ENCODE measurements at places on chromosomes 4 and X.
A peak's percentile ranks its signal among the peaks of the same experiment; 100 is the strongest.

GRCh38 chr4:151223465-151223864 lies 53.5 kb upstream of the PRSS48 start:
- DNase-seq = no peak

GRCh38 chrX:87621697-87622096 lies 104.1 kb downstream of the KLHL4 start:
- no peak for DNase-seq

- no peak for DNase-seq
Observed at GRCh38 chr4:75985116-75985515, 5.6 kb downstream of the SDAD1 start.

DNA sequence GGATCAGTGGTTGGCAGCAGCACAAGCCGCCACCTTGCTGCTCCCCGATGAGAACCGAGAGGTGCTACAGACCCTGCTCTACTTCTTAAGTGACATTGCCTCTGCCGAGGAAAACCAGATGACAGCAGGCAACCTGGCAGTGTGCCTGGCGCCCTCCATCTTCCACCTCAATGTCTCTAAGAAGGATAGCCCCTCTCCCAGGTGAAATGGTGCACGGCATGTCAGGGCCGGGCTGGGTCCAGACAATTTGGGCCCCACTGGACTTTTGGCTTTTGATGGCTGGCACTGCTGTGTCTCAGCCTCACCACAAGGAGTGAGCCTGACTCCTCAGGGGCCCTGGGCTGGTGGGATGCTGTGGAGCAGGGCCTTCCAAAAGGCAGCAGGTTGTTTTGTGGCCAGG lies 74.1 kb downstream of the STARD8 start:
- no peak for DNase-seq

- no peak for DNase-seq
Observed at GRCh38 chr4:172143605-172144314, 330.6 kb downstream of the GALNTL6 start.

DNA sequence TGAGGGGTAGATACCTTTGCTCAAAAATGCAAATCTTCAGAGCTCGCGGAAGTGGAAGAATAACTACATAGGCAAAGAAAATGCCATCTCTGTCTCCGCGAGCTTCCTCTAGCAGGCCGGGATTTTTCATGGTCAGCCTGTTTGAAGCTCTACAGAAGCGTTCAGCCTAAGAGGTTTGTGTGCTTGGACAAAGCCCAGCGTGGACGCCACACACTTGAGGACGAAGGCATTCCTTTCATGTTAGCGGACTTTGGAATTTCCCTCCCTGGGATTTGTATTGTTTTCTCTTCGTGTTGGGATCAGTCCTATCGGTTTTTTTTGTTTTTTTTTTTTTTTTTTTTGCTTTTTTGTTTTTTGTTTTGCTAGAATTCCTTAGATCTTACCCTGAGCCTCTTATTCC lies 53.7 kb downstream of the SMIM31 start:
- no peak for DNase-seq

GRCh38 chrX:136954930-136955329 lies 74.4 kb upstream of the RBMX start:
- no peak for DNase-seq

DNA sequence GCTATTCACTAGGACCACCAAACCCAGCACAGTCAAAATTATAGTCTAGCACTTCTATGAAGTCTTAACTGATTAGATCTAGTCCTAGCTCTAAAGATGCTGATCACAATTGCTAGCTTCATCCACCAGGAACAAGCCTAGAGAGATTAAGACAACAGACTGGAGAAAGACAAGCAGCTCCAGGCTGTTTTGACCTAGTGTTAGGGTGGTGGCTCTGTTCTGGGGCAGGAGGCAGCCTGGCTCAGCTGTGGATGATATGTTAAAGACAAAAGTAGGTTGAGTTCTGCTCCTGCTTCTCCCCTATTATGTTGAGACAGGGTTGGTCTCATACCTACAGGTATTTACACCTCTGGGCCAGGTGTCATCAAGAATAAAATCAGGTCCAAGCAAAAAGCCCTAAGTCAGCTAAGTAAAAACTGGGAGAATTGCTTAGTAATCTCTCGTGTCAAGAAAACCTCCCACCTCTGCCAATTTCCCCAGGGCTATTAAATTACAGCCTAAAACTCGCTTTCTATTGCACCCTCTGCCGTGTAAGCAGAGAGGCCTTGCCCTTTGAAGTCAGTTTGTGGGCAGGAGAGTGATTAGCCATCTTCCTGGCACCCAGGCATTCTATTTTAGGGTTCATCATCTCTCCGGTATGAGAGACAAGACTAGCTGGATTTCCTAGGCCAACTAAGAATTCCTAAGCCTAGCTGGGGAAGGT lies 39.9 kb downstream of the RAB40AL start:
- no peak for DNase-seq

GRCh38 chrX:19902110-19902509 lies 14.7 kb upstream of the SH3KBP1 start:
- DNase-seq = no peak

DNA sequence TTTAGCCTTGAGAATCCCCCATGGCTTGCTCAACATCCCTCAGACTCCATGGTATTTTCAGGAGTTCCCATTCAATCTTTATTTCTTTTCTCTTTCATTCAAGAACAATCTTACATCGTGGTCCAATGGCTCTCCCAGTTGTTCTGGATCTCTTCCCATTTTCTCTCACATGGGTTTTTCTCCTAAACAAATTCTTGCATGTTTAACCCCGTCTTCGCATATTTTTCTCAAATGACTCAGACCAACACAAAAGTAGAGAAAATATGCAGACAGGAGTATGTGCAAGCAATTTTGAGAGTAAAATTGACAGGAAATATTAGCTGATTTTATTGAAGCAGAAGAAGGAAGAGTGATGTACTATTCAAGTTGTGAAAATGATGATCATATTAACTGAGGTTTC lies 396.4 kb upstream of the TRAM1L1 start:
- no peak for DNase-seq

DNA sequence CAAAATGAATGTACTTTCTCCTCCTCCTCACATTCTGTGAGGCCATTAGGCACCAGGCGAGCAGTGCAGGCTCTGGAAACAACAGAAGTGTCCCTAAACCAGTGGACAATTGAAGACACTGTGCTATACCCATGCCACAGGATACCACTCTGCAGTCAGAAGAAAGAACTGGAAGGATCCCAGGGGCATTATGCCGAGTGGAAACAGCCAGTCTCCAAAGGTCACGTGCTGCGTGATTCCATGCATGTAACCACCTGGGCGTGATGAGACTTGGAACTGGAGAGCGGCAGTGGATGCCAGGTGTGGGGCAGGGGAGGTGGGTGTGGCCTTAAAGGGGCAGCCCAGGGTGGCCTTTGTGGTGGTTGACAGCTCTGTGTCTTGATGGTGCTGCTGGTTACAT lies 139.4 kb downstream of the EVC2 start:
- no peak for DNase-seq

DNA sequence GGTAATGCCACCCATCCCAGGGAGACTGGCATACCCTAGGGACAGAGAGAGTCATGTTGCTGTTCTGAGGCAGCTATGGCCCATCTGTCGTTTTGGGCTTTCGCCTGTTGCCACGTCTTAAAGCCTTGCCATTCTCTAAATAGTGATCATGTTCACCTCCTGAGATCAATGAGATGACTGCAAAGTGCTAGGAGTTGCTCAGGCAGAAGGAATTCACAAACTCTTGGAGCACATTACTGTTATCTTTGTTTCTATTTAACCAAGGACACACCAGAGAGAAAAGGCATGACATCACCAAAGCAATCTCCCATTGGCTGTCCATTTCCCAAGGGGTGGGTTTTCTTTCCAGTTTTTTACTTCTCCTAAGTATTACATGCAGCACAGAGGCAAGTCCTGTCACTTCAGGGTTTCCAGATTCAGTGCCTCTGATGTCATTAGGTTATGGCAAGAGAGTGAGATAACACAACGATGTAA lies 37.1 kb upstream of the SETD7 start:
- no peak for DNase-seq

GRCh38 chrX:72003811-72004750 lies 93.4 kb downstream of the NHSL2 start:
- DNase-seq = peak; percentile 50

GRCh38 chrX:155893521-155893920 lies 12.4 kb downstream of the VAMP7 start:
- DNase-seq = no peak

DNA sequence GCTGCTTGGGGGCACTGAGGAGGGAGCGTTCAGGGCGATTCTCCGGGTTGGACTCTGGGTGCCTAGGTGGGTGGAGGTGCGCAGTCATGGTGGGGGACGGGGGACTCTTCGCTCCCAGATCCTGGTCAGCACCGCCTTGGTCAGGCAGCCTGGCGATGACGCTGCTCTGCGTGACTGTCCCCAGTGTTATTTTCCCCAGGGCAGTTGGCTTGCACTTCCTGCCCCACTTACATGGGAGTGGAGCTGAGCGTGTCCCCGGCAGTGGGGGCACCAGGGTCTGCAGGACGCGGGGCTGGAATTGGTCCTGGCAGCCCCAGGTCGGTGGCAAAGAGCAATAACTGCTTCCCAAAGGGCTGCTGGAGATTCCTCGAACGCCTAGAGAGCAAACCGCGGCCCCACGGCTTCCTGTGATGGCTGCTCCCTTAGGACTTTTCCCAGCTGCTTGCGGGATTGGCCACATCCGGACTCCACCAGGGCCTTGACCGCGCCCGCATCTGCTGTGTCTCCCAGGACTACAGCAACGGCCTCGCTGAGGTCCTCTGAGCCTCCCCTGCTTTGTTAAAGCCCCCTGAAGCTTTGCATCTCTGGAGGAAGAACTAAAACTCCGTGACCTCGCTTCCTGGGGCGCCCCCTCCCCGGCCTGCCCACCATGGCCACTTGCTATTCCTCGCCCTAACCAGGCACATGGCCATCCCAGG lies 35.3 kb upstream of the GPR78 start:
- DNase-seq = no peak

DNA sequence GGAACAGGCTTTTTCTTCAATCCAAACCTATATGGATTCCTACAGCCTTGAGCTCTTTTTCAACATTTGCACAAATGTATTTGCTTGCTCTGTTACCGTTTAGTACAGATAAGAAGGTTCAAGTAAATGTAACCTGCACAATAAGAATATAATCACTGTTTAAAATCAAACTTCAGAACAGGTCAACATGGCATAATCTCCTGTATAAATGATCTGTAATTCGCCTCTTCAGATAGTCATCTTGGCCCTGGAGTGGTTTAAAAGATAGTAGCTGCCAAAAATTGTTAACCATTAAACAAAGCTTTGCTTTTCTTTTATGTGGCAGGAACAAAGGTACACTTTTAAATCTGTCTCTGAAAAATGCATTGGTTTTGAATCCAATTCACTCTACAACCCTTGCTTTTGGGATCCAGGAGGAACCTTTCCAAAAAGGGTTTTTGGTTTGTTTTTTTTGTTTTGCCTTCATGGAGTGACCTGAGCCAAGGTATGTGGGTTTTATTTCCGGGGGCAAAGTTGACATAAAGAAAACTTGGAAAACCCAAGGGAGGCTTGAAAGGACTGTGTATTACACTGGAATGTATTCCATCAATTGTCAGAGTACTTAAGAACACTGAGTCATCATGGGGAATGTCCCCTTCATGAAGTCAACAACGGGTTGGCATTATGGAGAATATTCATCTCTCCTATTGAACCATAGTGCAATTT lies 210.4 kb upstream of the HCCS start:
- DNase-seq = no peak

DNA sequence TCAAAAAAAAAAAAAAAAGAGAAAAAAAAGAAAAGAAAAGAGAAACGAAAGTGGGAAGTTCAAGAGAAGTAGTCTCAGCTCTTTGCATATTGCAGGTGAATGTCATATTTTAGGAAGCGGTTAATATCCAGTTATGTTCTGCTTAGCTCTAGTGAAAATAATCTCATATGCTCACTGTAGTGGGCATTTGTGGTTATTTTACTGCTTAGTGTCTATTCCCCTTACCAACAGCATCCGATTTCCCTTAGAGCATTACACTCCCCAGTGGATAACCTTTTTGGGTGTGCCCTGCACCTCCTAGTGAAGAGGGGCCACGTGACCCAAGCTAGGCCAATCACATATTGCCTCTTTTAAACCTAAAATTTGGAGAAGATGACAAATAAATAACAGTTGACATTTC lies 111.2 kb upstream of the ZNF827 start:
- no peak for DNase-seq

DNA sequence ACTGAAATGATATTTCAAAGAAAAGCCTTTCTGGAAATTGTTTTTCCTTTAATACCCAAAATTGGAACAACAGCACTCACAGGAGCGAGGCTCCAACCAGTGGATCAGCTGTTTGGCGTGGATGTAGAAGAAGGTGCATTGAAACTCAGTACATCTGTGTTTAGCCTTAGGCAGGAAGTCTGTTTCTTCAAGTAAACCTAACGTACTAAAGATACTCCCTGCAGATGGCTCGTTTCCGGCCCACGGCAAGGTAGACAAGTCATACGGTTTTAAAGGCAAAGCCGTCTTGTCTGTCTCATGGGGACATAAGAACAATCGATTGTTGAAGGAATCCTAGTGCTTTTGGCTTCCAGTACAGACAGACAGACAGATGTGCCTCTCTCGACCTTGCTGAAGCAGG lies 50.0 kb upstream of the CLCN4 start:
- DNase-seq = no peak

GRCh38 chr4:4913147-4913561 lies 53.7 kb downstream of the MSX1 start:
- peak; percentile 59 for DNase-seq

GRCh38 chr4:139584013-139584412 lies 28.0 kb upstream of the SETD7 start:
- no peak for DNase-seq

DNA sequence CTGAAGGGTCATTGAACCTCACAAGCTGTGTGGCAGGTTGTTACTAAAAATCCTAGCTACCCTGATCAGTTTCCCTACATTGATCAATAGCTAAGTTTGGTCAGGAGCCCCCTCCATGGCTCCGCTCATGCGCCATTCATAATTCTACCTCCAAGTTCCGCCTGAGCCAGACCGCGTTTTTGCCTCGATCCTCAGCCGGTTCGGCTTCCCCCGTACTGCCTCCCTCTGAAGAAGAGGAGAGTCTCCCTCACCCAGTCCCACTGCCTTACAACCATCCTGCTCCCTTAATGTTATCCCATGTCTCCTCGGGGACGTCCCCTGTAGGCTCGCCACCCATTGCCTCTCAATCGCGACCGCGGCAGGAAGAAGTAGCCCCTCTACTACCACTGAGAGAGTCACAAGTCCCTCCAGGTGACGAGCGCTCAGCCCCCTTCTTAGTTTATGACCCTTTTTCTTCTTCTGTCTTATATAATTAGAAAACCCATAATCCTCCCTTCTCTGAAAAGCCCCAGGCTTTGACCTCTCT lies 158.2 kb downstream of the DEFB131A start:
- no peak for DNase-seq

- DNase-seq = no peak
Observed at GRCh38 chr4:2290974-2291704, 29.2 kb upstream of the MXD4 start.

DNA sequence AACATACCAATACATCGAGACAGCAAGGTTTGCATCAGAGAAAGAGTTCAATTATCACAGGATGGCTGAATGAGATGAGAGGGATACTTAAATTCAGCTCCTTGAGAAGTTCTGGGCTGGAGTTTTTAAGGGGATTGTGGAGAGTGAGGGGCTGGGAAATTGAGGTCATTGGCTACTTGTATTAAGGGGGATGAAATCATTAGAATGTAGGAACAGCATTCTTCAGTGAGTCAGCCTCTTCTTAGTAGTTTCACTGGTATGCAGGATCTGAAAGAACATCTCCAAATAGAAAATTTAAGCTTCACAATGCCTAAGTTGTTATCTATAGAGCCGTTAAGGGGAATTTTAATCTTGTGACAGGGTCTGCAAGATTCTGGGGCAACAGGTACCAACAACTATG lies 211.6 kb upstream of the TAPT1 start:
- no peak for DNase-seq
